ENCODE measurements at places on chromosomes 6 and 20.

- DNase-seq: no peak
Measured at GRCh38 chr6:8446391-8446790, 11.0 kb upstream of the SLC35B3 start.

DNA sequence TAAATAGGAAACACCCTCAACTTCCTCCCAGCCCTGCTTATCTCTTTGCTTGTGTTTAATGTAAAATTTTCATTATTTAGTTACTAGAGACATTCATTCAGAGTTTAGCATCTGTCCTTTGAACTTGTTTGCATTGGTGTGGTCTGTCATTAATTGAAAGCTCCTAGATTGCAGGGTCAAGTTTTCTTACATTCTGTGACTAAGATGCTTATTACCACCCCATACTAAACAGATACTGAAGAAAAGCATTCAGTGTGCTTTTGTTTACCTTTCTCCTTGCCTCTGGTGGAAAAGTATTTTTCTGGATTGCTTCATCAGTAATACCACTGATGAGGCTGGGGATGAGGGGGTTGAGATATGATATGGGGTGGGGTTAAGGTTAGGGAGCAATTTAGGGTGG lies 199.0 kb downstream of the SAMD5 start:
- no peak for DNase-seq

DNA sequence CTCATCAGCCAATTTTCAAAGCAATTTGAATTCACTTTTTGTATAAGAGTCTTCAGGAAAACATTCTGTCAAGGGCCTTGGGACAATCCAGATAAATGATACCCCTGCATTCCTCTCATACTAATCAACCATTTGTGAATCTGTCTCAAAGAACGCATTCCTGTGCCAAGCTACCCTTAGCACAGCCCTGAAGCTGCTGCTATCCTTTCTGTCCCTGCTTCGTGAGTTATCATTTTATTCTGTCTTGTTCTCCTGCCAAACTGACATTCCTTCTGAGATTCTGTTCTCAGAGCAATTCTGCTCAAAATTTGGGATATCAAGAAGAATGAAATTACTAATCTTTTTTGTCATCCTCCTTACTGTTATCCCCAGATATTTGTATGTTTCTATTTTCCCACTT lies 213.9 kb upstream of the STXBP5 start:
- DNase-seq: peak; percentile 19

GRCh38 chr6:150721418-150722266 lies 122.0 kb downstream of the PLEKHG1 start:
- no peak for DNase-seq

- DNase-seq: no peak
Measured at GRCh38 chr6:151905854-151906253, 98.4 kb downstream of the ESR1 start.

DNA sequence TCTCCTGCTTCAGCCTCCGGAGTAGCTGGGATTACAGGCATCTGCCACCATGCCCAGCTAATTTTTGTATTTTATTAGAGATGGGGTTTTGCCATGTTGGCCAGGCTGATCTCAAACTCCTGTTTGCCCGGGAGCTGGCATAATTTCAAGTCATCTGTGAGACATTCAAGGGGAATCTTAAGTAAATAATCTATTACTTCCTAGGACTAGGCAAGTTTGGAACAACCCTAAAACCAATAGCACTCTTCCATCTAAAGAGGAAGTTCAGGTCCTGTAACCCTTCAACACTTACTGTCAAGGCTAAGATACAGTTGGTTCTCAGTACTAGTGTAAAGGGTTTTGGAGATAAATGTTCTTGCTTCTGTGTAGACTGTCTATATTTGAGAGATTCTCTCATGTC lies 267.8 kb upstream of the IRAK1BP1 start:
- DNase-seq: no peak

DNA sequence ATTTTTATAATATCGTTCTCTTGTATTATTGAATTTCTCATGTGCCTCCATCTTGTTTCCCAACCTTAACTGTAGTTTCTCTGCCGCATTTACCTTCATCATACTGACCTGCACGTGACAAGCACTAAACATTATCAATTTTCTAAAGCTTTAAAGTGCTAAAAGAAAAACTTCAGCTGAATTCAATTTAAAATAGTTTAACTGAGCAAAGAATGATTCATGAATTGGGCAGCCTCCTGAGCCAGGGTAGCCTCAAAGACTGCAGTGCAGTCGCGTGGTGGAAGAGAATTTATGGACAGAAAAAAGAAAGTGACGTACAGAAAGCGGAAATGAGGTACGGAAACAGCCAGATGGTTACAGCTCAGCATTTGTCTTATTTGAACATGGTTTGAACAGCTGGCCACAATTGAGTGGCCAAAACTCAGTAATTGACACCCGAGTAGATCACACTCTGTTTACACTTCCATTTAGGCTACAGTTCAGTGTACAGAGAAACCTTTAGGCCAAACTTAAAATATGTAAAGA lies 4.2 kb upstream of the ZDHHC14 start:
- DNase-seq: no peak

DNA sequence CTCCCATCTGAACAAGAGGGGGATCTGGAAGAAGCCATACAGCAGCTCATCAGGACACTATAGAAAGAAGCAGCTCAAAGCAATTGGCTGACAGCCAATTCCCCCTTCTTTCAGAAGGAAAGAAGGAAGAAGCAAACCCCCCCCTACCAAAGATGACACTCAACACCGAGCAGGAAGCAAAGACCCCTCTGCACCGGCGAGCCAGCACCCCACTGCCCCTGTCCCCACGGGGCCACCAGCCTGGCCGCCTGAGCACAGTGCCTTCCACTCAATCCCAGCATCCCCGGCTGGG lies 1.2 kb downstream of the REM1 start:
- no peak for DNase-seq

DNA sequence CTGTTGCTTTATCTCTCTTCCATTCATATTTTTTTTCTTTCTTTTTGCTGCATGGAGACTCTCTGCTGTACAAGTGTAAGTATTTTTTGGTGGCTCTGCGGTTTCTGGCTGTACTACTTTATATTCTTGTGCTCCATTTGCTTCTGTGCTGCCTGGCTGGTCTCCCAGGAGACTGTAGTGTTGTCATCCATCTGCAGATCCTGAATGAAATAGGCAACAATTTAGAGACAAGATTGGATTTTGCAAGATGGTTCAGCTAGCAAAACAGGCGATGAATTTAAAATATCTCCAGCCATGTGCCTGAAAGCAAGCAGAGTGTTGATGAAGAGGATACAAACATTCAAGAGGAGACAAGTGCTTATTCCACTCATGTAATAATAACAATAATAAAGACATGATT lies 75.1 kb upstream of the SCGN start:
- peak; percentile 70 for DNase-seq

- DNase-seq: peak; percentile 47
Measured at GRCh38 chr20:41248368-41249024, 69.0 kb downstream of the ZHX3 start.

DNA sequence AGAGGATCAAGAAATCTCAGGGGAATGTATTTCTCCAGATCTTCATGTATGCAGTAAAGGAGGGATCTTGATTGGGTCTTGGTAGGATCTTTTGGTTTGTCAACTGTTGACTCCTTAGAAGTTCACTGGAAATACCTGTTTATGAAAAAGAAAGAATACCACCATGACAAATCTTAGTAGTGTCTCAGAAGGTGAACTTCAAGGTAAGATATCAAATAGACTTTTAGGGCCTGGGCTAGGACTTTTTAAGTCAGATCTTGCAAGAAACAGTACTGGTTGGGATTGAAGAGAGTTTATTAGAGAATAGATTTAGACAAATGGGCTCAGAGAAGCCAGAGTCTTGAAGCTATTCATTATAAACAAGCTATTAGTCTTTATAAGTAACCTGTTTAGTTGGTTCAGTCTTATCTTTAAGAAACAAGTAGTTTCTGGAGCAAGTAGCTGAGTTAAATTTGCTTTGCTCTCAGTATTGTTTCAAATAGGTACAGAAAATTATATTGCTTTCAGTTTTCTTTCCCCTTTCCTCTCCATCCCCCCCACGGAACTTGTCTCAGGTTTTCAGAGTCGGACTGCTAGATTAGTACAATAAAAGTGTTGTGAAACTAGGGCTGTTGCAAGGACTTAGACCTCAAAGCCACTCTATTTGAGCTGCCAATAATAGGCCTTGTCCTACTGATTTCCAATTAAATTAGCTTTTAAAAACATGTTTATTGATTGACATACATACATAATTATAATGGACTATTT lies 529.1 kb upstream of the CITED2 start:
- DNase-seq: no peak

DNA sequence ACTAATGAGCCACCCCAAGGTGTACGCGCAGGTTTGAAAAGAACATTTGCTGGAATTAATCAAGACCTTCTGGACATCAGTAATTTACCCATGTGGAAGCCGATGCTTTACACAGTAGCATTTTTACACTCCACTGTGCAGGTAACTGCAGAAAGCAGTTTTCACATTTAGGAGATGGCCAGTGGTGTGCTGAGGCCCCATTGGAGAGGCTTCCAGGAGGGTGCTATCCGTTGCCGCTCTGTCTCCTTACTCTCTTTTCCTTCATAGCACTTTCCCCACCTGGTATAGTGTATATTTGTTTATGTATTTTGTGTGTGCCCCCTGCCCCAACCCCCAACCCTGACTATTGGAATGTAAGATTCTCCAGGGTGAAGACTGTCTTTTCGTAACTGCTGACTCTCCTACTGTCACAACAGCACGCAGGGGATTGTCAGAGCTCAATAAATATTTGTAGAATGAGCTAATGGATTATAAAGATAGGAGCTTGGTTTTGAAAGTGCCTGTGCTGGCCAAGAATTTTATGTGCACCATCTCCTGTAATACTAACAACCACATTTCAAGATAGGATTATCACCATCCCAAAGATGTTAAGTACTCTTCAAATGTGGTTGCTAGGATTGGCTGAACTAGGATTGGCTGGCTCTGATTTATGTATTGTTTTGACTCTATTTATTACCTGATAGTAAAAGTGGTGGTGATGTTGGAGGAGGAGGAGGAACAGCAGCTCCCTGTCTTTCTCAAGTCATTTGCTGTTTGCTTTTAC lies 74.0 kb upstream of the GLP1R start:
- DNase-seq: no peak

- DNase-seq: no peak
Measured at GRCh38 chr6:159866286-159867247, 24.2 kb upstream of the MAS1 start.

DNA sequence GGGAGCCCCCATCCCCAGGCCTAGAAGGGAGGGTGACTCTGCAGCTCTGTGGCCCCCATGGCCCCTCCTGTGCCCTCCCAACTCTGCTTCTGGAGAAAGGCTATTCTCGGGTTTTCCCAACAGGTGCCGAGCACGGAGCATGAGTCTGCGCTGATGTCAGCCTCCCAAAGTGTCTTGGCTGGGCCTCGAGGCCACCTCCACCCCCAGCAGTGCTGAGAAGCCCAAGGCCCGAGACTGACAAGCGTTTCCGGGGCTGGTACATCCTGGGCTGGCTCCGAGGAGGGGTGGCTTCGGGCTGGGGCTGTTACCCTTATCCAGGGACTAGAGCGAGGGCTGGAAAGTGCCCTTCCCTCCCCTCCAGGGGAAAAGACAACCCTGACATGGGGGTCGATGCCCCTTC lies 60.2 kb upstream of the GATA5 start:
- DNase-seq: no peak

DNA sequence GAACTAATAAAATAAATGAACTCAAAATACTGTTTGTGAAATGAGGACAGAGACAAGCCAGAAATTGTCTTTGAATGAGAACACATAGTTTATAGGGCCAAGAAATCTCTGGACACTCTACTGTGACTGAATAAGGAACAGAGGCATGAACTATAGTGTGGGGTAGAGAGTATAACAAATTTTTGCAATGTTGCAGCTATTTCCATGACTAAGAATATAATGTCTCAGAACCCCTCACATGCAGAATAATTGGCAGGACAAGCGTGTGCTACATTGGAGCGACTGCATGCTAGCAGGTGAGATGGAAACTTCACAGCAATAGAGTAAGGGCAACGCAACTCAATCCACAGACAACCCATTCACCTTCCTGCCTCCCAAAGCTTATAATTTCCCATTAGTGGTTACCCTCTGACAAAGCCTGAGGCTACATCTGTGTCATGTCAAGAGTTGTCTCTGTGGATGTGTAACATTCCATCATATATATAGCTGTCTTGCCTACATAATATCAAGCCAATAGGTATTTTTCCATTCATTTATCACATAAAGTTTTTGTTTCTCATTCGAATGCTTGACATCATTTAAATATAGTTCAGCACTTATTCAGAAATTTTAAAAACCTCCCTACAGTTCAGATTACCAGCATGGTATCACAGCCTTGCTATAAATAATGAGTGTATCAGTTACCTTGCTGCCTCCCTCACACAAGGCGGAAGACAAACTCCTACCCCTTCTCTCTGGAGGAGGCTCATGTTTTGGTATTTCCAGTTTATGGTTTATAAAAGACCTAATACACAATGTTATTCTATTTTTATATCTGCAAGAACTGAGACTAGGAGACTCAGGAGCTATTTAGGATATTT lies 47.9 kb upstream of the ECHDC1 start:
- DNase-seq: no peak

- DNase-seq: no peak
Measured at GRCh38 chr6:106097411-106098231, 11.5 kb downstream of the PRDM1 start.

GRCh38 chr20:56442389-56443365 lies 25.8 kb upstream of the RTF2 start:
- DNase-seq: no peak

- DNase-seq: no peak
Measured at GRCh38 chr20:47765691-47766594, 19.3 kb downstream of the SULF2 start.

GRCh38 chr6:13012296-13012695 lies 295.7 kb downstream of the PHACTR1 start:
- DNase-seq: no peak

DNA sequence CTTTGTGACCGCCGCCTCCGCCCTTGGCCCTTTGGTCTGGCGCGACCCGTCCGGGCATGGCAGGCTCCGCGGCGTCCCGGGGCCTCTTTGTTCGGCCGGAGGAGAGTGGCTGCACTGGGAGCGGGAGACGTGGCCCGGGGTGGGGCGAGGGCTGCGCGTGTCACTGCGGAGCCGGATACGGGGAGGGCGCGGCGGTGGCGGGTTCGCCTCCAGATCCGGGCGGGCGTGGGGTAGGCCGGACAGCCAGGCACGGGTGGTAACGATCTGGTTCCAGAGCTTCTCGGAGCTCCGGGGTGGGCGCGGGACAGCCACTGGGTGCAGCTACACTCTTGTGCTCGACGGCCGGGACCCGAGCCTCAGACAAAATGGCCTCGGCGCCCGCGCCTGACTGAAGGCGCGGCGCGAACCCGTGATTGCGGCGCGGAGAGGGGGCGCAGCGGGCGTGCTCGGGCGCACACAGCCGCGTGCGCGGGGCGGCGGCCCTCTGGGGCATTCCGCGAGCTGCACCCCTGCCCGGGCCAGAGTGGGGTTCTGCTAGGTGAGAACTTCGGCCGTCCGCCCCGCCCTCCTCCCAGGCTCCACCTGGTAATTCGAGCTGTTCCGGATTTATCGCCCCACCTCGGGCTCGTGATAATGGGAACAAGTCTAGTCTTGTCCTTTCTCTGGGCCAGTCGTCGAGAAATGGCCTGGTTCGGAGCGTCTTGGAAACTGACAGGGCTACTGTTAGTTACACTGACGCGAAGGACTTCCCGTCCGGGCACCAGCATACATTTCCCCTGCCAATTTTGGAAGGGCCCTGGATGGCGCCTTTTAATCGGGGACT lies 1.0 kb downstream of the LOC128125822 start:
- peak; percentile 40 for DNase-seq

GRCh38 chr20:10739566-10739965 lies 65.8 kb upstream of the JAG1 start:
- no peak for DNase-seq

GRCh38 chr20:2558581-2559278 lies 22.4 kb downstream of the TMC2 start:
- DNase-seq: peak; percentile 73

Measured in cerebellum (tissue), 4 donors.